ENCODE measurements at places on chromosomes 6 and 20.

DNA sequence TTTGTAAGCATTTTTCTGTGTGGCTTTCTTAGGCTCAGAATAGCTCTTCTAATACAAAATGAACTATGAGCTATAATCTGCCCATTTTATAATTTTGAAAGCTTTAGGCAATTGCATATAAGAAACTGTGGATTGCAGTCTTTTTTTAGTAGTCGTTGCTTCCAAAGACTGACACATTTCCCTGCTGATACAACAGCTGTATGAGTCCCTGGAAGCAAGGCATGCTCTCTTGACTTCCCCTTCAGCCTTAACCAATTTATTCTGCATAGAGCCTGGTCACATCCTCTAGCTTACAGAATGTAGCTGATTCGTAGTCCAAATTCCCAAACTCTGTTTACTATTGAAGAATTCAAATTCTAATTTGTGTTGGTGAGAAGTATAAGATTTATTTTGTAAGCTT lies 155.3 kb upstream of the EYA4 start:
- no peak for DNase-seq

DNA sequence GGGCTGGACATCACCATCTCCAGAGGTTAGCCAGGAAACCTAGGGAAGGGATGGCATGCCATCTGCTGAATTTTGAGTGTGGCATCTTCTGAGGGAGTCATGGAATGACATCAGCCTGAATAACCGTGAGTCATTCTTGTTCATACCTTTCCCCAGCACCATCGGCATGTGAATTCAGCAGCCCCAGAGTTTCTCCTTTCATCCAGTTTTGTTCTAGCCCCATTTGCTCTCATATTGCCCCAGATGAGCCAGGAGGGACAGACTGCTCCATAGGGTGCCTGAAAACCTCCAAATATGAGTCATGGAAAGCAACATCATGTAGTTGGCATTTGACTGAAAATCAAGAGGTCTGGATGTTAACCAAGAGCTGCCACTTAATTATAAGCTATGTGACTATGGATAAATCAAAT lies 219.2 kb upstream of the SGK1 start:
- no peak for DNase-seq

DNA sequence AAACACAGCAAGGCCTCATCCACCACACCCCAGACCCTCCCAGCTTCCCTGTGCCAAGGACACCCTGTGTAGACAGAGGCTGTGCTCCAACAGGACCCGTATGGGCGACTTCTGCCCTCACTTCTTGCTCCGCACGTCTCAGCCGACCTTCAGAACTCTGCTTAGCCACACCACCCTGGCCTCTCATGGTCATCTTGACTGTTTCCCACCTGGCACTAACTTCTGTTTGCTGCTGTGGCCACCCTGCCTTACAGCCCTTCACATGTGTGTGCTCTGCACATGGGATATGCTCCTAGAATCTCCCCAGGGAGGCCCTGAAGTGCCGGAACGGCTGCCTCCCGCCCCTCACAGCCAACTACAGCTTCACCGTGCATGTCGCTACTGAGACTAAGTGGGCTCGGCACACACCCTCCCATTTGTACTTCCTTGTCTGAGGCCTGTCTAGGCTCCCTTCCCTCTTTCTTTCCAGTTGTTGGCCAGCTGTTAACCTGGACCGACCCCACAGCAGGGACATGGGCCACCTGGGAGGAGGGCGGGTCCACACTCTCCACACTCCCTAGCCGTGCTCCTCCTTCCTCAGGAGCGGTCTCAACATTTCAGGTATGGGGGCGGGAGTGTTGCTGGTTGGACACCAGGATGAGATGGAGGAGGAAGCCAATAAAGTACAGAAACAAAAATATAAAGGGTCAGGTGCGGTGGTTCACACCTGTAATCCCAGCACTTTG lies 69.6 kb downstream of the PYGB start:
- DNase-seq = no peak

- no peak for DNase-seq
Observed at GRCh38 chr6:104068281-104068680, 791.4 kb downstream of the HACE1 start.

DNA sequence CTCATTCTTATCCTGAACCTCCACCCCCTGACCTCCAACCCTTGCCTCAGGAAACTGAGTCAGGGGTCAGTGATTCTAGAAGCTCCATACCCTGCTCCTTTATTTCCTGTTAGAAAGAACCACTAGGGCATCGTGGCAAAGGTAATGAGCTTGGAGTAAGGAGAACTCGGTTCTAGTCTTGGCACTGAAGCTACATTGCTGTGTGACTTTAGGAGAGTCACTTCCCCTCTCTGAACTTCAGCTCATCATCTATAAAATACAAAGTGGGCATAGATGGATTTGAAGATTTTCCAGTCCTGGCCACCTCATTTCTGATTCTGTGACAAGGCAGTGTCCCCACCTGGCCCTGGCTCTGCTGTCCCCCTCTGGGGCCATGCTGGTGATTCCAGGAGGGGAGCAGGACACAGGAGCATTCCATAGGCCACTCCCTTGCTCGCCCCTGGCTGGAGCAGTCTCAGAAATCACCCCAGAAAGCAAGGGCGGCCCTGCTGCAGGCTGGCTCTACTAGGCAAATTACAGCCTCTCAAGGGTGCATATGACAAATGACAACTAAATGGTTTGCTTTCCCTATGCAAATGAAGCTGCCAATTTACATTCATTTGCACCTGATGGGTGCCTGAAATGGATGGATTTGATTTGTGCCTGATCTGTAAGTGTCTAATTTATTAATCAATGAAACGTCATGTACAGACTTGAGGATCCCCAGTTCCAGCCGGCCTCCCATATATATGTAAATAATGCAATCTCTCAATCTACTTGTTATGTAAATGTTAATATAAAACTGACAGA lies 62.2 kb downstream of the LRFN2 start:
- DNase-seq = no peak

DNA sequence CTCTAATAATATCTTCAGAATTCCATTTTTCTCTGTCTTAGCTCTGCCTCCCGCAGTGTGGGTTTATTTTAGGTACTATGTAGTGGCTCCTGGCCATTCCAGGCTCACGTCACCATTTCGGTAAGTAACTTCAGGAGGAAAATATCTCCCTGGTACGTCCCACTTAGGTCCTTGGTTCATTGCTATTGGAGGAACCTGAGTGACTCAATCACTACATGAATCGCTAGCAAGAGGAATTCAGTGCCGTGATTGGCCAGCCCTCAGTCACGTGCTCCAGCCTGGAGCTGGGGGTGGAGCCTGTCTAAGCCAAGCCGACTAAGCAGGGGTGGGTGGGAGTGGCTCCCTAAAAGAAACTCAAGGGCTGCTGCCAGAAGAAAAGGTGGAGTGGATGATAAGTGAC lies 67.3 kb upstream of the E2F3 start:
- no peak for DNase-seq

GRCh38 chr20:47262008-47262364 lies 94.5 kb downstream of the ZMYND8 start:
- DNase-seq = no peak

- no peak for DNase-seq
Observed at GRCh38 chr20:22523499-22524392, 60.6 kb downstream of the FOXA2 start.

- DNase-seq = no peak
Observed at GRCh38 chr6:91813641-91814040, 1226.8 kb upstream of the MAP3K7 start.

DNA sequence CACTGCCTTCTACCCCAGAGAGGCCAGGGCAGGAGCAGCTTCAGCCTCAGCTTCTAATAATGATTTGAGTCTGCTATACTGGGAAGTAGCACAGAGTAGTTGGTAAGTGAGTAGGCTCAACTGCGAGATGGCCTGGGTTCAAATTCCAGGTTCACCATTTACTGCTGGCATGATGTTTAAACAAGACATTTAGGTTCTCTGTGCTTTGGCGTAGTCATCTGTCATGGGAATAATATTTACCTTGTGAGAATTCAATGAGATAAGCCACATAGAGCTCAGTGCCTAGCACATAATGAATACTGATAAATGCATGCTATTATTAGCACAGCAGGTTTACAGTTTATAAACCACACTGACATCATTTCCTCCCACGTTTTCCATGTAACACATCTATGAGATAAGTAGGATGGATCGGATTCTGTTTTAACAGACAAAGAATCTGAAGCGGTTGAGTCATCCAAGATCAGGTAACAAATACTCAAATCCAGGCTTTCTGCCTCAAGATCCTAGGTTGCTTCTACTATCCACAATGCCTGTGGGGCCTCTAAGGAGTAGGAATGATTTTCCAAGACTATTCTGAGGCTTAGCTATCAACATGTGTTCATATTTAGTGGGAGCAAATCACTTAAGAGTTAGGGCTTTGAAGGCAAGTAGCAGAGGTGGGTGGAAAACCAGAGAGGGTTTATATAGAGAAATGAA lies 72.9 kb upstream of the DTNBP1 start:
- DNase-seq = peak; percentile 34

GRCh38 chr6:100838011-100838410 lies 43.1 kb downstream of the ASCC3 start:
- DNase-seq = no peak

DNA sequence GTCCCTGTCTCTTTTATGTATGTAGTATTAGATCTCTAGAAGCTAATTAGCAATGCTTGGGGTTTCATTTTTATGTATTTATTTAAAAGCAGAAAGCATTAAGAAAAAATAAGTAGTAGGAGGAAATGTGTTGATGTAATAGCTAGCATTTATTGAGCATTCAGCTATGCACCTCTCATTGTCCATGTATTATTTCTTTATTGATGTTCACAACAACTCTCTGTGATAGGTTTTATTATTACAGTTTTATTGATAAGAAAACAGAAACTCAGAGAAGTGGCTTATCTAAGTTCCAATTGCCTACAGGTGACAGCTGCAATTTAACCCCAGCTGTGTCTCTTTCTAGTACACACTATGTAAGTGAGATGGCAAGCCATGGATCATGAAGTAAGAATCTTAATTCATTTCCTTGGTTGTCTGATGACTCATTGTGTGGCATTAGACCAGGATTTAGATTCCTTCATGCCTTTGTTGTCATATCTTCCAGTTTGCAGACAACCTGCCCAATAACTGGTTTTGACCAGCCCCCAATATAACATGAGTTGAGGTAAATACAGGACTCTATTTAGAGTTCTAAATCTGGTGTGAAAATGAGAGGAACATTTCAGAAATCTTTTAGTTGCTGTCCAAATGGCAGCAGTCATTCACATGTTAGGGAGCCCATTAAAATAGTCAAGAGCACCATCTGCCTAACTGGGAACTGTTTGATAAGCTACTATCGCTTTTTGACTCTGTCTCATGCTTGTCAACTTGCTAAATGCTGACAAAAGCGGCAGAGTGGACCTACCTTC lies 170.8 kb upstream of the PHACTR1 start:
- peak; percentile 11 for DNase-seq

GRCh38 chr6:152360034-152360433 lies 277.1 kb downstream of the SYNE1 start:
- no peak for DNase-seq

DNA sequence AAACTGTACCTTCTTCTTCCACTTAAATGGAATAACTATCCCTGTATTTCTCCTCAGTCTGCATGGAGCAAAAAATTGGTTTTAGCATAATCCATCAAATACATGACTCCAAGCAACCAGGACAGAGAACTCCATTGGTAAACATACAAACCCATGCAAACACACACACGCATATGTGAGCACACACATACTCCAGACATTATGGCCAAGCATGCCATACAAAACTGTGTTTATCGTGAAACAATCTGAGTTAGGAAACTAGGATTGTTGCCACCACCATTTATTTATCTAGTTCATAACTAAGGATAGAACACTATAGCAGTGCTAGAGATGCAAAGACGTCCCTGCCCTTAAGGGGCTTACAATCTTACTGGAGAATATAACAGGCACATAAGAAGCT lies 206.0 kb upstream of the SHLD1 start:
- no peak for DNase-seq

DNA sequence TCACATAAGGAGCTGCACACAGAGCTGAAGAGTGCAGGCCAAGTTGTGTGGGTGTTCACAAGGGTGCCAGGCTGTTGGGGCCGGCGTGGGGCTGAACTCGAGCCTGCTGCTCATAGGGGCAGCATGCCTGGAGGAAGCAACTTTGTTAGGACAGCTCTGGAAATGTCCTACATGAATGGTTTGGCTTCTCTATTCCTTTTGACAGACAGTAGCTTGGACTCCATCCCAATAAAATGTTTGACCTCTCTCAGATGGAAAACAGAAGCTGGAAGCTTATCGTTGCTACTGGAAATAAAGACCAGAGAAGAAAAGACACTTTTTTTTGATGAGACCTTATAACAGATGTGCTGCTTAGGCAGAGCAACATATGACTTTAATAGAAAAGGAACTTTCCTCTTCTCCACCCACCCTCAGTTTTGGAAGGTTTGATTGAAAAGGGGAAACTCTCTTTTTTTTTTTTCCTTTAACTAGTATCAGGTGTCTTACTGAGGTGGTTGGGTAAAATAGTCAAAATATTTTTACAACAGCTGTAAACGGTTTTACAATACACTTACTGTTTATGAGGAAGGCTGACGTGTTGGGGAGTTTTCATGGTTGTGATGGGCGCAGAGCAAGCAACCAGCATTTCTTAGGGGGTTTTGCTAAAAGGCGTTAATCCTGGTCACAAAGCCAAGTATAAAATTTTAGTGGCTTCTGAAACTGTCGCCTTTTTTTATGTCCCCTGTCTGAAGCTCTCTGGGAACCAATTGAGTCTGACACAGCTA lies 80.7 kb upstream of the EEF1E1 start:
- DNase-seq = no peak

DNA sequence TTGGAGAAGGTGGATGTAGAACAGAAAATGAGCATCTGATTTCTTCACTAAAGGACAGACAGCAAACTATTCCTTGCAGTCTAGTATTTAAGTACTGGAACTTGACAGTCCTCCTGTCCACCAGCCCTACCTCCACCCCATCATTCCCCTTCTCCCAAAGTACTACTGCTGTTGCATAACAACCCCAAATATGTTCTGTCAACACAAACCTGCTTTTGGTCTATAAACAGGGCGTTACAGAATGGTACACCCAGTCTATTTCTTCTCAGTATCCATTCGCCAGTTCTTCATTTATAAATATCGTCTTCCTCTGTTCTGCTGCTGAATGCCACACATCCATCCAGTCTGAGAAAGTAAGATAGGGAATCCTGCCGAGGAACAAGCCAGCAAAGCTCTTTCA lies 27.7 kb upstream of the SLC22A1 start:
- DNase-seq = no peak
